ENCODE measurements at places on chromosomes 13 and 19. TPM values are rescaled to one million over a fixed set of nuclear protein-coding genes. Genes with fewer than 3 reads are reported as not detected.

PSG6 gene
- total RNA-seq, result 0.13 TPM

ZNF766 gene
- total RNA-seq, result 10.9 TPM

PODNL1 gene
- 1.4 TPM for total RNA-seq

S1PR4 gene
- 0.20 TPM for total RNA-seq

CERS4 gene
- 2.7 TPM for total RNA-seq

MATK gene
- total RNA-seq, result 1.1 TPM

CYP4F2 gene
- total RNA-seq, result not detected

MED26 gene
- 5.1 TPM for total RNA-seq

PIP5K1C gene
- total RNA-seq, result 7.4 TPM

APC2 gene
- total RNA-seq, result 2.5 TPM

BSPH1 gene
- total RNA-seq, result not detected

CDX2 gene
- total RNA-seq, result 1.1 TPM

LILRA6 gene
- total RNA-seq, result not detected

SHFL gene
- 8.0 TPM for total RNA-seq

GRIN2D gene
- 6.3 TPM for total RNA-seq

CD177 gene
- 0.25 TPM for total RNA-seq

ZIK1 gene
- total RNA-seq, result not detected

LYPD5 gene
- total RNA-seq, result 0.17 TPM

NXNL1 gene
- not detected for total RNA-seq

ZNF221 gene
- total RNA-seq, result 0.49 TPM

GZMM gene
- total RNA-seq, result 0.25 TPM

CGB3 gene
- total RNA-seq, result 0.14 TPM
